ENCODE measurements at places on chromosomes 4 and X.

DNA sequence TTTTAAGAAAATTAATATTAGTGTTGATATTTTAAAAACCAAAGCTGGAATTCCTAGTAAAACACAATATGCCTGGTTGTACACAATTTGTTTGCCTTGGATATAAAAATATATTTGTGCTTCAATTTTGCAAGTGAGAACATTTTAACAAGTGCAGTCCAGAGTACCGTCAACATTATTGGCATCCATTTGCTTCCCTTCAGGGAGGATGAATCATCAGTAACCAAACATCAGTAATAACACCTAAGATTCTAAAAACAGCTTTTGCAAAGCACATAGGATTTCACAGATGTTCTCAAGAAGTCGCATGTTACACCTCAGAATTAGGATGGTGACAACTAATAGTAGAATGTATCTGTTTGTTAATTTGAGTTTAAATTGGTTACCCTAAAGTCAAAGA is 262.6 kb upstream of the BMP3 start:
- no peak for DNase-seq

GRCh38 chr4:87281603-87282002 is 41.1 kb downstream of the HSD17B13 start:
- no peak for DNase-seq

DNA sequence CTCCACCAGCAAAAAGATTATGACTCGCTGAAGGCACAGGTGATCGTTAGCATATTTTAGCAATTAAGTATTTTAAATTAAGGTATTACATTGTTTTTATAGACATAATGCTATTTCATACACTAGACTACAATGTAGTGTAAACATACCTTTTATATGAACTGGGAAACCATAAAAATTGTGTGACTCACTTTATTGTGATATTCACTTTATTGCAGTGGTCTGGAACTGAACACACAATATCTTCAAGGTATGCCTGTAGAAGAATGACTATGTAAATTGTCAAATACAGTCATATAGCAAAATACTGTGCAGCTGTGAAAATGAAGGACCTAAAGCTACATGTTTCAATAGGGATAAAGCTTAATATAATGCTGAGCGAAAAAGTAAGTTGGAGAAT is 26.6 kb upstream of the MAML3 start:
- no peak for DNase-seq

GRCh38 chr4:136032391-136032790 is 1499.9 kb downstream of the PCDH18 start:
- DNase-seq, result no peak

GRCh38 chr4:138911909-138912703 is 103.5 kb upstream of the NOCT start:
- no peak for DNase-seq

DNA sequence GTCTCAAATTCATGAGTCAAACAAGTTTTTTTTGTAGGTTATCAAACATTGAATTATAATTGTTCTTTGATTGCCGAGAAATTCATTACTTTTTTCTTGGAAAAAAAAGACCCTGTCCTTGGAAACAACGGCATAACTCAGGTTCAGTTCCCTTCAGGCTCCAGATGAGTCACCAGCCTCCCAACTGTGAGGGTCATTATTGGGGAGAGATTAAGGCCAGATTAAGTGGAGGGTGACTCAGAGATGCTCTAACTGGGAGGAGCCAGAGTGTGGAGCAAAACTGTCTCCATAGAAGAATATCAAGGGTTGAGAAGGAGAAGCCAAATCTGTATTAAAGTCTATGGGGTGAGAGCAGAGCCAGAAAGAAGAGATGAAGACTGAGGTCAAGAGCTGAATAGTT is 9.6 kb downstream of the ADGRG4 start:
- DNase-seq, result no peak

GRCh38 chr4:116982656-116983055 is 102.7 kb downstream of the TRAM1L1 start:
- DNase-seq, result no peak

- DNase-seq, result no peak
Measured at GRCh38 chr4:124483048-124483906, 229.3 kb downstream of the ANKRD50 start.

DNA sequence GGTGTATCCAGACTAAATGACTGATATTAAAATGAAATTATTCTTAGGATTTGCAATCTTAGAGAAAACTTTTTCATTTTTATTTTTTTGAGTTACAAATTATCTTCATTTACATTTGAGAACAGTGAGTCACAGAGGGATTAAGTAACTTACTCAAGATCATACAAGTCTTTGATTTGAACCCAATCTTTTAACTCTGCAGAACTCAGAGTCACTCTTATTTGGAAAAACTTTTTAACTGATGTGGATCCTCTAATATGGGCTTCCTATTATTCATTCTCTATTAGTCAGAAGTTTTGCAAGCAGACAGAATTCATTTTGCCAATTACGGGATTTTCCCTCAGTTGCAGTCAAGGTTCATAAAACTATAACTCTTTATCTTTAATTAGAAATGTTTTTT is 20.1 kb downstream of the HPRT1 start:
- DNase-seq, result no peak

DNA sequence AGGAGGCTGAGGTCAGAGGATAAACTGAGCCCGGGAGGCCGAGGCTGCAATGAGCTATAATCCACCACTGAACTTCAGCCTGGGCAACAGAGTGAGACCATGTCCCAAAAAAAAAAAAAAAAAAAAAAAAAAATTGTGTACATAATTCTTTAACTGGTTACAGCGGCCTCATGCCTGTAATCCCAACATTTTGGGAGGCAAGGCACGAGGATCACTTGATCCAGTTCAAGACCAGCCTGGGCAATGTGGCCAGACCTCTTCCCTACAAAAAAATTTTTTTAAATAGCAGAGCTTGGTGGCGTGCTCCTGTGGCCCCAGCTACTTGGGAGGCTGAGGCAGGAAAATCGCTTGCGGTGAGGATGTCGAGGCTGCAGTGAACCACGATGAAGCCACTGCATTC is 9.3 kb downstream of the KLHL15 start:
- no peak for DNase-seq

- no peak for DNase-seq
Measured at GRCh38 chr4:105192910-105193309, 46.2 kb downstream of the TET2 start.

DNA sequence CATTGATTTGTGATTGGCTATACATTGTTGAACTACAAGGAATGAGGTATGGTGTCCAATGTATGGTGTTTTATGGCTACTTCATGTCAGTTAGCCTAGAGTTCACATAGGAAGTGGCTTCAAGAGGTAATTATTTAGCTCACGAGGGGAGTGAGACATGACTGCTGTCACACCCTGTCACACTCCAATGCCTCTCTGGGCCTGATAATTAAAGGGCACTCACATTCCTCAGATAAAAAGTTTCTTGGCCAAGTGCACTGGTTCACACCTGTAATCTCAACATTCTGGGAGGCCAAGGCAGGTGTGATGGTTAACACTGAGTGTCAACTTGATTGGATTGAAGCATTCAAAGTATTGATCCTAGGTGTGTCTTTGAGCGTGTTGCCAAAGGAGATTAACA is 65.0 kb upstream of the DDX60 start:
- no peak for DNase-seq

DNA sequence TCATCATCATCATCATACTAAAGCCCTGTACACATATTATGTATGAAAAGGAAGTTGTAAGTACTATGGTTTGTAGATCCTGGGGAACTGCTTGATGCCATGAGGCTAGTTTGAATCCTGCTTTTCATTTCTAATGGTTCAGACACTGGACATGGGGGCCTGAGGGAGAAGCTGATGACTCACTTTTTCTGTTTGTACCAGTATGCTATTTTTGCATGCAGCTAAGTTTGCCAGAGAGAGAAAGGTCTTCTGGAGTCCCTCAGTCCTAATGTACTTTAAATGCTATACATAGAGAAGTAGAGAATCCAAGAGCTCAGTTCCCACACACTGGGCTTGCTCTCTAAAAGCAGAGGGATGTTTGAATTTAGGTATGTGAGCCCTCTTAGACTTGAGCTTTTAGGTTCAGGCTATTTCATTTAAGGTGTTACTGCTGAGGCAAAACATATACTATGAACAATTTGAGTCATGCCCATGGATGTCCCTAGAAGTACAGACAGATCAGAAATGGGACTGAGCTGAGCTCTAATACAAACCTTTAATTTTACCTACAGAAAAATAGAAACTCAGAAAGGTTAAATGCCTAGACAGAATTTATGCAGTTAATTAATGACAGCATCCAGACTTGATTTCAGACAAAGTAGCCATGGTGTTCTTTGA is 17.6 kb upstream of the HS3ST1 start:
- DNase-seq, result no peak

DNA sequence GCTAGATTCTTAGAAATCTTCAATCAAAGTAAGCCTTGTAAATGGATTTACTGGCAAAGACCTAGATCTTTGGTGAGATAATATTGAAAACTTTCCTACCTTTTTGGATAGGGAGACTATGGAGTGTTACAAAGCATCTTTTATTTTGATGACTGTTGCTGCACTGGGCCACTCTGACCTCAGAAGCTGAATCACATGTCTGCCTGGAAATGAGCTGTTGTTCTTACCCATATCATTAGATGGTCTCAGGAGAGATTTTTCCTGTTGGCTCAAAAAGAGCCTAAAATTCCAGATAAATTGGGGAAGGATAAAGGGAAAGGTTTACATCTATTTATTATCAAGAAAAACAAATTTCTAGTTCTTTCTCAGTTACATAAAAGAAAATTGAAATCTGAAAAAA is 127.5 kb upstream of the BMP3 start:
- DNase-seq, result no peak

GRCh38 chrX:153469811-153470410 is 465 bp downstream of the HAUS7 start:
- DNase-seq, result peak; percentile 19

DNA sequence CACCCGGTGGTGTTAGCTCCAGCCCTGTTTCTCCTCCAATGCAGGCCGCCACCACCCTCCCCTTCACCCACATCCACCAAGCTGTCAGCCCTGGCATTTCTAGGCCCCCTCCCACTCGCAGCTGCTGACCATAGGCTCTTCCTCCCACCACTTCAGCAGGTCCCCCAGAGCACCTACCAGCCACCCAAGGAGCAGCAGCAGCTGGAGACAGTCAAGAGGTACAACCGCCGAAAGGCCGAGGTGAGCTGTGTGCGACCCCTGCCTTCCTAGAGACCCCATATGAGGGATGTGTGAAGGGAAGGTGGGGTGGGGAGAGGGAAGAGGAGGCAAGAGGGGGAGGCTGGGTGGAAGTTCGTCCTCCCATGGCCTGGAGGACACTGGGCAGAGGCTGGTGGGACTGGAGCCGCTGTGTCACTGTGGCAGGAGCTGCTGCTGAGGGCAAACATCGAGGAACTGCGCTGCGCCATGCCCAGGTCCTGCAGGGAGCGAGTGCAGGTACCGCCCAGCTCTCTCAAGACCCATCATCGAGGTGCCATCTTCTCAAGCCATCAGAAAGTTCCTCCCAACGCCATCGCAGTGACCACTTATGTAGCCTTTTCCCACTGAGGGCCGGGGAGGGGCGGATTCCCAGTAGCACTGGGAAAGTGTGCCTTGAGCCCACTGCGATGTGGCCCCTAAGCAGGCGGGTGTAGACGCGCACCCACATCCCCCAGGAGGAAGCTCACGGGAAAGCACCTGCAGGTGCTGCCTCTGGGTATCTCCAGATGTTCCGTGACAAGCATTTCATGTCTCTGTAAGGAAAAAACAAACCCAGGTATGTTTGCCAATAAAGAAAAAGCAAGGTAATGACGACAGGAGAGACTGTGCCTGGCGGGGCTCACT is 19.2 kb upstream of the RNF4 start:
- no peak for DNase-seq

DNA sequence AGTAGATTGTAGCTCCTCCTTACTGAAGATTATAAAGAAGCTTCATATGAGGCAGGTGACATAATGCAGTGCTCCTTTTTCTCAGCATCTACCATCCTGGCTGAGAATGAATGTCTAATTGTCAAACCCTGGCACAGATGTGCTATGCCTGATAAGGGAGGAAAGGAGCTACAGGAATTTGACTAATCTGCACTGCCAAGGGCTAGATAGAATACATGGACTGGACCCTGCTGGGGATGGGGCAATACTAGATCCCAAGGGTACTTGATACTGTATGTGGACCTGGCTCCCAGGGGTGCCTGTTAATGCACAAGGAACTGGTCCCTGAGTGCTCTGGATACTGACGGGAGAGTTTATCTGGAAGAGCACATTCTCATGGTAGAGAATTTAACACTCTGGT is 362.2 kb upstream of the EMCN start:
- DNase-seq, result no peak

- DNase-seq, result no peak
Measured at GRCh38 chrX:37829721-37830120, 17.6 kb downstream of the DYNLT3 start.

GRCh38 chr4:15809058-15809457 is 30.9 kb downstream of the CD38 start:
- no peak for DNase-seq

- no peak for DNase-seq
Measured at GRCh38 chr4:148266921-148267320, 175.3 kb downstream of the NR3C2 start.

- DNase-seq, result no peak
Measured at GRCh38 chr4:90419124-90419711, 292.0 kb downstream of the CCSER1 start.

- DNase-seq, result no peak
Measured at GRCh38 chrX:139454743-139455142, 75.8 kb upstream of the F9 start.

- no peak for DNase-seq
Measured at GRCh38 chr4:43316813-43317212, 424.3 kb downstream of the GRXCR1 start.

DNA sequence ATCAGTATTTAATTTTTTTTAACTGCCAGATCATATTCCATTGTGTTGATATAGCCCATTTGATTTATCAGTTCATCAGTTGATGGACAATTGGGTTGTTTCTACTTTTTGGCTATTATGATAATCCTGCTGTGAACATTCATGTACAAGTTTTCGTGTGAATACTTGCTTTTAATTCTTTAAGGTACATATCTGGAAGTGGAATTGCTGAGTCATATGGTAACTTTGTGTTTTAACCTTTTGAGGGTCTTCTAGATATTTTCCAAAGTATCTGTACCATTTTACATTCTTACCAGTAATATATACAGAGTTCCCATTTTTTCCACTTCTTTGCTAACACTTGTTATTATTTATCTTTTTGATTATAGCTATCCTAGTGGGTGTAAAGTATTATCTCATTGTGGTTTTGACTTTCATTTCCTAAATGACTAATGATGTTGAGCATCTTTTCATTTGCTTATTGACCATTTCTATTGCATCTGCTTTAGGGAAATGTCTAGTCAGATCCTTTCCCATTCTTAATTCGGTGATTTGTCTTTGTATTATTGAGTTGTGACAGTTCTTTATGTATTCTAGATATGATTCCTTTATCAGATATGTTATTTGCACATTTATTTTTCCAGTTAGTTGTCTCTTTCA is 75.2 kb upstream of the NUDT6 start:
- DNase-seq, result no peak

- no peak for DNase-seq
Measured at GRCh38 chrX:49247916-49248811, 12.9 kb downstream of the CCDC22 start.

GRCh38 chr4:69054578-69055200 is 41.6 kb upstream of the UGT2B7 start:
- DNase-seq, result no peak
